ENCODE measurements at places on chromosomes 5 and 9.

DNA sequence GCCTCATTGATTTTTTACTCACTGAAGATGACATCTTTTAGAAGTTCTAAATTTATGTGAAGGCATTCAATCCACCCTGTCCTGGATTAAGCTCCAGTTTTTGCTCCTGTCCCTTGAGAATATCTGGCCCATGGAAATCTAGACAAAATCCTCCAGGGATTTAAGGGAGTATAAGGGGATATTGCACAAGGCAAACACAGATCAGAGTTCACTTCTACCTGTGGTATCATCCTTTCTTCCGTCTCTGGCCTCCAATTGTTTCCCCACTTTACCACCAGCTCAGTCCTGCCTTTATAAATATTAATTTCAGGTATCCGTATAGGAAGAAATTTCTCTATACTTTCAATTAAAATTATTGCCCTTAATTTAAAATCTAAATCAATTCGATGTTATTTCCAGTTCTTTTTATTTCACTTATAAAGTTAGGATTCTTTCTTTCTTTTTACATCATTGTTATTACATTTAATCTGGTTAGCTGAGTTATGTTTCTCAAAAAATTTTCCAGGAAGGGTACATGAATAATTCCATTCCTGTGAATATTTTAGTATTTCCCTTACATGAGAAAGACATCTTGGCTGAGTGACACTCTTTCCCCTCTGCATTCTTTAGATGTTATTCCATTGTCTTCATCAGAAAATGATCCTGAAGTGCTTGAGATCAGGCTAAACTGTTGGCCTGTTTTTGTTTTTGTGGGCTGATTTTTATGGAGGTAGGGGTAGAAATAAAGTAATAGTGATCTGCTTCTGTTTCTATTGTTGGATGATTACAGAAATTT is 194.3 kb upstream of the MAP3K1 start:
- no peak for DNase-seq

DNA sequence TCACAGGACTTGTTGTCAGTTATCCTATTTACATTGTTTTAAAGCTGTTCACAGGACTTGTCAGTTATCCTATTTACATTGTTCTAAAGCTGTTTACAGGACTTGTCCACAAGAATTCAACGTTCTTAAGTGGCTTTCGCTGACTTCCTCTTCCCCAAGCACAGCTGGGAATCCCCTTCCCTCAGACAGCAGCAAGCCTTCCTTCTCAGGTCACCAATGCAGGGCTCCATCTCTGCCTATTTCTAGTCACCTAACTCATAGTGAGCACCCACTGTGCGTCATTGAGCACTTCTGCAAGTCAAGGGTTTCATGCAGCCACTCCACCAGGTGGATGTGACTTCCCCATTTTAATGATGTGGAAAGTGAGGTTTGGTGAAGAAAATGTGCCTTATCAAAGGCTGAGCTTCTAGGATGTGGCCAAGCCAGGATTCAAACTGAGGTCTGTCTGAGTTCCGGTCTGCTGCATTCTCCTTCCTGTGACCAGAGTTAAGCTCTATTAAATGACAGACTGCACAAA is 109.8 kb upstream of the ZNF462 start:
- no peak for DNase-seq

DNA sequence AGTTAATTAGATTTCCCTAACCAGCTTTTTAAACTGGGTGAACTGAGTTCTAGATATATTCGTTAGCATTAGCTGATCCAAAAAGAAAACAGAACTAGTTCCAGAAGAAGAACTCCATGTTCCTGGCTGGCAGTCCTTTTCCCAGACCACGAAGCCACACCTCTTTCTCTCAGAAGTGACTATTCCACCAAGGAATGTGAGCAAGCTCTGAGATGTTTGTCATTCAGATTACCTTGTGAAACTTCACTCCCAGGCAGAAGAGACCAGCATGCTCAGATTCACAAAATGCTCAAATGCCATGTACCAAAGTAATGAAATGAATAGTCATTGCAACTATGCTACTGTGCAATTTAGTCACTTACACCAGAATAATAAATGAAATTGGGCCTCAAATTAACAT is 4.4 kb upstream of the SSBP2 start:
- no peak for DNase-seq

GRCh38 chr5:6188976-6189375 is 189.4 kb downstream of the MED10 start:
- no peak for DNase-seq

DNA sequence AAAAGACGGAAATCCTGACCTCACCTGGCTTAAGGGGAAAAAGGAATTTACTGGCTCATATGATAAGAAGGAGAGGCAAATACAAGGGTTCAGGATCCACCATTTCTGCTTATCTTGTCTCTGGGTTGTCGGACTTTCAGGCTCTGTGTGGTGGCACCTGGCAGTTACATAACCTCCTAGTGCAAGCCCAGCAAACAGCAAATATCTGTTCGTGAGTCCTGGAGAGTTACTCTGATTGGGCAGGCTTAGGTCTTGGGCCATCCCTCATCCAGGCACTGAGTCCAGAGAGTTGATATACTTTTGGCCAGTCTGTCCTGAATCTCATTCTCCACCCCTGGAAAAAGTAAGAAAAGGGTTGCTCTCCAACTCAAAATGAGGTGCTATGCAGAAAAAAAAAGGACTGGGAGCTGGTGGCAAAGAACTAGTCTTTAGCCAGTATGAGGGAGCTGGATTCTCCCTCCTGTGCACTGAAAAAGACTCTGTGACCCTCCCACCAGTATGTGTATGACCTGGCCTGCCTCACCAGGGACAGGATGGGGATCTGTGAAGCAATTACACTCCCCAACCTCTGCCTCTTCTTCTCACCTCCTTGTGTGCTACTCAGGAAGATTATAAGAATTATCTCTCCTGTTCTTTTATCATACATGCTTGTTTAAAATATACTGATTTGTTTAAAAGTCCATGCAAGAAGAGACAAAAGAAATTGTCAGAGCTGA is 282.9 kb downstream of the ARHGAP26 start:
- no peak for DNase-seq

All from NCI-H1092 (cell line).